Stimulated activated CD8-positive, alpha-beta memory T cell treated with anti-CD3 and anti-CD28 coated beads, Interleukin-15, amount 100 ng/mL, for 4 hours (primary cell): ENCODE measurements at places on chromosomes 2 and 18.

DNA sequence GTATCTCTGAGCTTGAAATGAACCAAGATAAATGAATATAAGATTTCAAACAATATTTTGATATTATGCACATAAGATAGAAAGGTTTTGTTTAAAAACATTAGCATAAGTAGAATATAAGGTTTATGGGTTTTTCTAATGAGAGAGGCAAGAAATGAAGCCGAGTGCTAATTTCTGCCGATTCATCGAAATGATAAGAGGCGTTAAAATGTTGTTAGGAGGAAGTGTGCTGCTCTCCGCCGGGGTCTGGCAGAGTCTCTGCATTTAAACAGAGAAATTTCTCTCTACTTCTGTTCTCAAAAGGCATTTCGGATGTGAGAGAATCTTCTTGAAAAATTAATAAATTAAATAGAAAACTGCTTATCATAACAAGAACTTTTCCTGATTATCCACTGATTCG, 83.6 kb downstream of the MRPS9 start:
- DNase-seq = no peak

DNA sequence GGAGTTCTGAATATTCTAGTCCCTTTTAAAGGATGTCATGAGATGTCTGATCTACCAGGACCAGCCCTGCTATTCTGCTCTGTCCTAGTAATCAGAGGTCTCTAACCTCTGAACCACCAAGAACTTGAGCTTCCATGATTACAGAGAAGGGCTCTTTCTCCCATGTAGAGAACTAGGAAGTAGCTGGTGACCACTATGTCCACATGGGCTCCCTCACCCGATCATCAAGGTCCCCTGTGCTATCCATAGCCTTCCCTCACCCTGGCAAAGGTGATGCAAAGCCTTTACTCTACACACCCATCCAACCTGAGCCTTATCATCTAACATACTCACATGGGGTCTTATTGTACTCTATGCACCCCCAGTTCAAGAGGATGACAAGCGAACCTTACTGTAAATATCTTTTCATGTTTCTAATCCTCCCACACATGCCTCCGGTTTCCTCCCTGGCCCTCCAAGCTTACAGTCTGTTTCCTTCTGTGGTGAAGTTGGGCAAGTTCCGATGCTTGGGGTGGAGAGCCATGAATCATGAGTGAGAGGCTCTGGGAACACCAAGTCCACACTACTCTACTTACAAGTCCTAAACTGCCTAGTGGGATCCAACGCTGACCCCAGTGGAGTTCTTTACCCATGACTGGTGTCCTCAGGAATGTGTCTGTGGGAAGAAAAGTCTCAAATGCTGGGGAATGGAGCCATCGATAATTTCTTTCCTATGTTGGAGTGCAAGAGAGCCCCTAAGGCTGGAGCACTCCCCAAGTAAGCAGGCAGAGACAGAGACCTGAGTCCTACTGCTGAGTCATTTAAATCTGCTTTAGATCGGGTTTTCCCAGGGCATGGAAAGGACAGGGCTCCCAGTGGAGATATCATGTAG, 73.3 kb upstream of the KLF7 start:
- DNase-seq = no peak

DNA sequence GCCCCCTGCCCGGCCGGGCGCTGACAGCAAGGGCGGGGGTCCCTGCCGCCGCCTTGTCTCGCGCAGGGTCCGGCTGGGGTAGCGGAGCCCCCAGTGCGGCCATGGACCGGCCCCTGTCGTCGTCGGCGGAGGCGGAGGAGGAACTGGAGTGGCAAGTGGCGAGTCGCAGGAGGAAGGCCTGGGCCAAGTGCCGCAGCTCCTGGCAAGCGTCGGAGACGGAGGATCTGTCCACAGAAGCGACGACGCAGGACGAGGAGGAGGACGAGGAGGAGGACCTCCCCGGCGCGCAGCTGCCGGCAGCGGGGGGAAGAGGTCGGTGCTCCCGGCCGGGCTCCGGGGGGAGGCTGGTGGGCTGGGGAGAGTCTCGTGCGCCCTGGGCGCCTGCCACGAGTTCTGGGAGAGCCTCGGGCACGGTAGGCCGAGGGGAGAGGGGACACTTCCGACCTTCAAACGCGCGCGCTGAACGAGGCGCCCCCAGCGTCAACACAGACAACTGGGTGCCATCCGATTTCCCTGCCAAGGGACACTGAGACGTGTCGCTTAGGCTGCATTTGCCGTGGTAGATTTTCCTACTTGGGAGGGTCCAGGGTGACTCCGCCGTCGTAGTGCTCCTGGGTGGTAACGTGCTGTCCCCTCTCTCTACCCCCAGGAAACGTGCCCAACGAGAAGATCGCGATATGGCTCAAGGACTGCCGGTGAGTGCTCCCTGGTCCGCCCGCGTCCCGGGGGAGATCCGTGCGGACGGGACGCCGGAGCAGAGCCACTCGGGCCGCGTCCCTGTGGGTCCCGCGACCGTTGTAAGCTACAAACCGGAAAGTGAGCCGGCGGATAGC, 652 bp downstream of the ITPRID2 start:
- peak; percentile 27 for DNase-seq

DNA sequence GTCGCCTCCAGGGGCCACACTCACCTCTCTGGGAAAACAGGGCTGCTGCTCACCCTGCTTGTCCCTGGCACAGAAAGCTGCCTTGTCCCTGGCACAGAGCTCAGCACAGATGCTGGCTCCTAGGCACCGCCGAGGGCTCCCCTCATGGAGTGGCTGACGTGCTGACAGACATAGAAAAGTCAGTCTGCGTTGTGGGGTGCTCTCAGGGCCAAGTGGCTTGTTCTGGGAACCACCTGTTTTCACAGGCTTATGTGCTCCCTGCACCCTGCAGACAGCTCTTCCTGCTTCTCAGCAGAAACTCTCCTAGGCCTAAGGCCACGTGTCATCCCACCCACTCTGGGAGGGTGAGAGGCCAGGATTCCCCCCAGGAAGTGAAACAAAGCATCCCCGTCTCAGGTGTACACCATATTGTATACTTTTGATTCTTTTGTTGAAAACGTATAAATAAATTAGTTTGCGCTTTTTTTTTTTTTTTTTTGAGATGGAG, 84.7 kb upstream of the TMEM200C start:
- no peak for DNase-seq

DNA sequence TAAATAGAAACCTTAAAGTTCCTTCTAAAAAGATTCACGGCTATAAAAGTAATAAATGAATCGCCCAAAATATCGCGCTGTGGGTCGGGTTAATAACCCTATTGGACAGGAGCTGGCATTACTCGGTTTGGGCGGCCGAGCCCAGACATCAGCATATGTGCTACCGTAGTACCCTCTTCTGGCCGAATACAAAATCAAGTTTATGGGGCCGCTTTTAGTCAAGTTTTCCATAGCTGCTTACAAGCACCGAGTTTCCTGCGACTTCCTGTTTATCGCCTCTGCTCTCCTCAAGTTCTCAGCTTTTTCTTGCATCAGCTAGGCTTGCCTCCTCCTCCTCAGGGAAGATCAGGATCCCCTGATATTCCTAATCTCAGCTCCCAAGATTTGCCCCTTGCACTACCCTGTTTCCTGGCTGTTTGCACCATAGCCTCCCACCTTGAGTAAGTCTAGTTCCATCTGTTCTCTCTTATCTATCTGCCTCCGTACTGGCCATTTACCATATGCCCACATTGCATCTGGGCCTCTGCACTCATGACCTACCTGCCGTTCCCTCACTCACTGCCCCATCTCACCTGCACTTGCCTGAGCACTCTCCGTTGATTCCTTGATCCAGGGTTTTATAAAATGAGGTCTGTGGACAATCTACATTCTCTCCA, 56.1 kb downstream of the SLC35F5 start:
- DNase-seq = no peak

DNA sequence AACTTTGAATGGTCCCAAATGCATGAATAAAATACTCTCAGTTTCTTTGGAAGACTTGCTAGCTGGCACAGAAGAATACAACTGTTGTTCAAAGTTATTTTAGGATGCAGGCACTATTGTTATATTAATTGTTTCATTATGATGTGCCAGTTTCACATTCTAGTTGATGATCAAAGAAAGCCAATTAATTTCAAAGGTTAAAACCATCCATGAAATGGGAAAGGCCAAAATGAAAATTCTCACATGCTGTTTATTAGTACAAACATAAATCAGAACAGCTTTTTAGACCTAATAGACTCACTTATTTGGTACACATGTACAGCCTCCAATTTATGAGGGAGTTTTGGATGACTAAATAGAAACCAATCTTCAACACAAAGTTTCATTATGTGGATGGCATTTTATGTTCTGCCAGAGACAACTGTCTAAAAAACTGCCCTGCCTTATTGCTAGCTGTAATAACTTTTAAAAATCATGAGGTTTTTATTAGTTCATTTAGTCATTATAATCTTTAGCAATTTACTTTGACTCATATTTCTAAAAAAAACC, 42.2 kb downstream of the RFTN2 start:
- no peak for DNase-seq

- DNase-seq = no peak
Observed at GRCh38 chr2:124698979-124699565, 674.0 kb downstream of the CNTNAP5 start.

GRCh38 chr2:168961450-168962229, 60.5 kb downstream of the G6PC2 start:
- DNase-seq = no peak

- no peak for DNase-seq
Observed at GRCh38 chr2:120596990-120597594, 138.6 kb upstream of the GLI2 start.

GRCh38 chr2:70418514-70418913, 116.6 kb upstream of the FAM136A start:
- no peak for DNase-seq

DNA sequence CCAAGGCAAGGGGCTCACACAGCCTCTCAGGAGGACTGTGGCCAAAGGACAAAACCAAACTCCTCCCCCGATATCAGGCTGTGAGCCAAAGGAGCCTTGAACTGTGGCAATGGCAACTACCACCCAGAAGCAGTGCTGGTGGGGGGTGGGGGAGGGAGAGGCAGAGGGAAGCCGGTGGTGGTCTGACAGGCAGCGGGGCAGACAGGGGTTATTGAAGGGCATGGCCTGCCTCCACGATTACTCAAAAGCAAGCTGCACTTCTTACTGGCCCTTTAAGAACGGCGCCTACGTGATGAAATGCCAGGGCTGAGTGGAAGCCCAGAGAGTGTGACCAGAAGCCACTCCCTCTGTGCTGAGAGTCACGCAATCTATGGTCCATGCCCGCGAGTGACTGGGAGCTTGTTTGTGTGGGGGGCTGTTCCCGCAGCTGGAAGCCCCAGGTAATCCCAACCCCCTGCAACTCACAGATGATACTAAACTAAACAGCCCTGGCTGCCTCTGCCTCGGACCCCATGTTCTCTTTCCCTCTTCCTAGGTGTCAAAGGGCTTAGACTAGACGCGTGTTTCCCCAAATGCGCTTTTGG, 128.2 kb upstream of the CXCR4 start:
- DNase-seq = no peak

DNA sequence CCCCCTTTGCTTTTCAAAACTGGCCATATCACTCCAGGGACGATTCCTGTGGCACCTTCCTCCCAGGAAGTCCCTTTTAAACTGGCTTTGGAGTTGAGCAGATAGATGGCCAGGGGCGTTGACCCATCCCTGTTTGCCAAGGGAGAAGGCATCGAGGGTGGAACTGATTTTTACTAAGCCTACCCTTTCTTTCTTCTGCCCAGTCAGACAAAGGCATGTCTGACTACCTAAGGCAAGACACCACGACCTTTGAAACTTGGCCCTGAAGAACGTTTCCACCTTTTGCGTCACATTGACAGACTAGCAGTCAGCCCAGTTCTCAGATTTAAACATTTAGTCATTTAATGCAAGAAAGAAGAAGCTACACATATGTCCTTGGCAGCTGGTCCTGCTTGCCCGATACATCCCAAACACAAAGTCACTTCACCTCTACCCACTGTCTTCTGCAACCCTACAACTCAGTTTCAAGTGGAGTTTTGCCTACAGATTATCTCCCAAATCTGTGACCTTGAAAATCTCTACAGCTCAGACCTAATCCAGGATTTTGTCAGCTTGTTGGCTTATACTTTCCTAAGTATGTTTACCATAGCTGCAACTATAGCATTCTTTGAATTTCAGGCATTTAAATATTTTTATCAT, 102.2 kb upstream of the IL1R2 start:
- DNase-seq = no peak

- no peak for DNase-seq
Observed at GRCh38 chr18:39784541-39784940, 2170.5 kb upstream of the PIK3C3 start.
